ENCODE measurements at places on chromosomes 12 and 14. TPM values are rescaled to one million over a fixed set of nuclear protein-coding genes. Genes with fewer than 3 reads are reported as not detected.

Gene CD69
- not detected for total RNA-seq

Gene VDR
- 10.4 TPM for total RNA-seq

Gene BEGAIN
- 0.69 TPM for total RNA-seq

Gene DNAI7
- total RNA-seq: 0.12 TPM

Gene KRT80
- 0.12 TPM for total RNA-seq

Gene CCDC184
- 0.19 TPM for total RNA-seq

Gene SLC25A47
- total RNA-seq: not detected

Gene HRK
- total RNA-seq: not detected

Gene RNASE3
- total RNA-seq: not detected
